T-helper 17 cell (primary cell): ENCODE measurements at places on chromosomes 7 and 10. TPM values are rescaled to one million over a fixed set of nuclear protein-coding genes. Genes with fewer than 3 reads are reported as not detected.

- no peak overlapping the region for H3K27ac ChIP-seq
- H3K4me3 ChIP-seq: no peak overlapping the region
- DNase-seq: no peak
- peaks cover 10% of the 10 kb centered on the region for H3K27me3 ChIP-seq
- no peaks in the 10 kb centered on the region for H3K4me1 ChIP-seq
- H3K36me3 ChIP-seq: no peaks in the 10 kb centered on the region
Measured at GRCh38 chr7:134197345-134197744, 70.2 kb downstream of the LRGUK start.

DNA sequence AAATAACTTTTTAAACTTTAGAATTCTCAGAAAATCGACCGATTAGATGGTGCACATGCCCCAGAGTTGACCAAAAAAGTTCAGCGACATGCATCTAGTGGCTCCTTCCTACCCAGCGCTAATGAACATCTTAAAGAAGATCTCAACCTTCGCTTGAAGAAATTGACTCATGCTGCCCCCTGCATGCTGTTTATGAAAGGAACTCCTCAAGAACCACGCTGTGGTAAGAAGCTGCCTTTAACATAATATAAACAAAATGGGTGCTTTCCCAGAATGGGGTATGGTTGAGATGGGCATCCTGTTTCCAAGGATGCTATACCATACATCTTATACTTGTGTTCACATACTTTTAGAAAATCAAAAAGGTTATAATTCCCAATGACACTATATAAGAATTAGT, 24.6 kb downstream of the GLRX3 start:
- H3K4me3 ChIP-seq: no peak overlapping the region
- peaks cover 3% of the 10 kb centered on the region for H3K36me3 ChIP-seq
- H3K27ac ChIP-seq: peak overlapping the region; percentile 4
- H3K27me3 ChIP-seq: no peaks in the 10 kb centered on the region
- no peak for DNase-seq

GRCh38 chr7:84682543-84682942, 488.0 kb upstream of the SEMA3A start:
- no peak overlapping the region for H3K4me3 ChIP-seq
- H3K27ac ChIP-seq: no peak overlapping the region
- H3K4me1 ChIP-seq: no peaks in the 10 kb centered on the region
- H3K27me3 ChIP-seq: no peaks in the 10 kb centered on the region
- no peaks in the 10 kb centered on the region for H3K36me3 ChIP-seq

DNA sequence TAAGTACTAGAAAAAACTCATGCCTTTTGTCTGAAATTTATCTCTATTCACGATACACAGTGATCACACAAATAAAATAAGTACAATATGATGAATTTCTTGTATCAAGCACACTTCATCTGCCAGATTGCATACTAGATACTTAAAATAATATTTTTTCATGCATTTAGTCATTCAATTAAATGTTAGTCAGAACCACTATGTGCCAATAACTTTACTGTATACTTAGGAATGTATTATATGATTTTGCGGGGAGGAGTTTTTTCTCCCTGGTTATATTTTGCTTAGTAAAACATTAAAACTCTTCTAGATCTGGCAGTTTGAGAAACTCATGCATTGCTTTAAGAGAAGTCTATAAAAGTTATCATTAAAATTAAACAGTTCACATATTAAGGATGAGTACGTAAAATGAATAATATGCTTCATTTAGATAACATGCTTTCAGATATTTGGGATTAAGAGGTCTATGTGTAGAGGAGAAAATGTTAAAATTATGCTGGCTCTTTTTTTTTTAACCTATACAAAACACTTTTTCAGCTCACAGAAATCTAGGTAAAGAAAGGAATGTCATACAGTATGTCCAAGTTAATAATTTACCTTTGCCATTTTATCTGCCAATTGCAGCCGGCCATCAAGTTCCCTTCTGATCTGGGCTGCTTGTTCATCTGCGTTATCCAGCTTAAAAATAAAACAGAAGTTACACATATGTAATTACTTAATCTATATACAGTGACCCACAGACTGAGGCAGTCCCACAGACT, 70.1 kb downstream of the RNF133 start:
- H3K27ac ChIP-seq: no peak overlapping the region
- no peaks in the 10 kb centered on the region for H3K36me3 ChIP-seq

- no peak overlapping the region for H3K4me3 ChIP-seq
- H3K36me3 ChIP-seq: no peaks in the 10 kb centered on the region
- DNase-seq: no peak
Measured at GRCh38 chr7:85719981-85720953, 533.4 kb upstream of the SEMA3D start.

- peak; percentile 49 for DNase-seq
- H3K36me3 ChIP-seq: no peaks in the 10 kb centered on the region
- no peaks in the 10 kb centered on the region for H3K4me1 ChIP-seq
- H3K27ac ChIP-seq: no peak overlapping the region
- H3K4me3 ChIP-seq: no peak overlapping the region
Measured at GRCh38 chr7:149662591-149663095, 110.7 kb downstream of the ZNF467 start.

DNA sequence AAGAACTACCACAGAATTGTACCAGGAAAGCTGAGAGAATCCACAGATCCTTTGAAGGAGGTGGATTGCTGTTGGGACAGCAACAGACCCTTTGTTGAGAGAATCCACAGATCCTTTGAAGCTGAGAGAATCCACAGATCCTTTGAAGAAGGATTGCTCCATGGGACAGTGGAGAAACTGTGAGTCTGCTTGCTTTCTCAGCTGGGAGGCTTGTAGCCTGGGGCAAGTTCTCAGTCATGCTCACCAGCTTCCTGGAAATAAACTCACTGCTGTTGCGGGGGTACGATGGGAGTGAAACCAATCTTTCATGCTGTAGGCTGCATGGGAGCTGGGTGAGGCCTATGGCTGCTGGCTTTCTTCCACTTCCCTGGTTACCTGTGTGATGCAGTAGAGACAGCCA, 106.3 kb downstream of the C7orf25 start:
- H3K36me3 ChIP-seq: peaks cover 2% of the 10 kb centered on the region
- no peaks in the 10 kb centered on the region for H3K4me1 ChIP-seq
- DNase-seq: no peak
- H3K4me3 ChIP-seq: no peak overlapping the region
- H3K27ac ChIP-seq: no peak overlapping the region

GRCh38 chr10:22597138-22597537, 117.2 kb downstream of the PIP4K2A start:
- H3K27me3 ChIP-seq: no peaks in the 10 kb centered on the region
- peaks cover 6% of the 10 kb centered on the region for H3K36me3 ChIP-seq
- H3K27ac ChIP-seq: peak overlapping the region; percentile 94
- no peak for DNase-seq
- H3K4me1 ChIP-seq: peaks cover 64% of the 10 kb centered on the region

KIF11 gene
- 1.0 TPM for total RNA-seq

GRCh38 chr7:28725045-28725642, 233.0 kb downstream of the TRIL start:
- H3K4me3 ChIP-seq: no peak overlapping the region
- no peak for DNase-seq
- no peak overlapping the region for H3K27ac ChIP-seq
- H3K27me3 ChIP-seq: peaks cover 8% of the 10 kb centered on the region
- H3K36me3 ChIP-seq: no peaks in the 10 kb centered on the region

DNA sequence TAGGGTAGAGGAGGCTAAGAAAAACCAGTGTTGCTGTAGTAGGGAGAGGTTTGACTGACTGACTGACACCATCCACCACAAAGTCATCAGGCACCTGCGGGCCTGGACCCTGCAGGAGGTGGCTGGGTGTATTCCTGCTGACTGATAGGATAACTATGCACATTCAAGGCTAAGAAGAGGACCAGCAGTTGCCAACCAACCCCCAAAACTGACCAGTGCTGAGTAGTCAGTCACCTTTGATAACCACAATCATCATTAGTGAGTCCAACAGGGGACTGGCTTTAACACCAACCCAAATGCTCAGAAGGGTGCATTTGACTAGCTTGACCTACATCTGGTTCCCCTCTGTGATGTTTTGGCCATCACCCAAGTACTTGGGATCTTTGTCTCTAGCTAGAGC, 30.5 kb downstream of the PLXNA4 start:
- H3K27me3 ChIP-seq: no peaks in the 10 kb centered on the region
- no peak overlapping the region for H3K4me3 ChIP-seq
- no peak for DNase-seq

COX19 gene
- 40.1 TPM for total RNA-seq

- H3K4me3 ChIP-seq: no peak overlapping the region
- H3K27ac ChIP-seq: no peak overlapping the region
- H3K27me3 ChIP-seq: peaks cover 5% of the 10 kb centered on the region
- H3K4me1 ChIP-seq: no peaks in the 10 kb centered on the region
- DNase-seq: no peak
- peaks cover 2% of the 10 kb centered on the region for H3K36me3 ChIP-seq
Measured at GRCh38 chr7:45610019-45610418, 35.9 kb downstream of the ADCY1 start.

AKR1C3 gene
- total RNA-seq: 0.60 TPM

GRCh38 chr7:18287482-18287881, 208.1 kb upstream of the HDAC9 start:
- H3K27me3 ChIP-seq: peaks cover 15% of the 10 kb centered on the region
- H3K27ac ChIP-seq: no peak overlapping the region
- no peak for DNase-seq
- peaks cover 5% of the 10 kb centered on the region for H3K4me1 ChIP-seq

DNA sequence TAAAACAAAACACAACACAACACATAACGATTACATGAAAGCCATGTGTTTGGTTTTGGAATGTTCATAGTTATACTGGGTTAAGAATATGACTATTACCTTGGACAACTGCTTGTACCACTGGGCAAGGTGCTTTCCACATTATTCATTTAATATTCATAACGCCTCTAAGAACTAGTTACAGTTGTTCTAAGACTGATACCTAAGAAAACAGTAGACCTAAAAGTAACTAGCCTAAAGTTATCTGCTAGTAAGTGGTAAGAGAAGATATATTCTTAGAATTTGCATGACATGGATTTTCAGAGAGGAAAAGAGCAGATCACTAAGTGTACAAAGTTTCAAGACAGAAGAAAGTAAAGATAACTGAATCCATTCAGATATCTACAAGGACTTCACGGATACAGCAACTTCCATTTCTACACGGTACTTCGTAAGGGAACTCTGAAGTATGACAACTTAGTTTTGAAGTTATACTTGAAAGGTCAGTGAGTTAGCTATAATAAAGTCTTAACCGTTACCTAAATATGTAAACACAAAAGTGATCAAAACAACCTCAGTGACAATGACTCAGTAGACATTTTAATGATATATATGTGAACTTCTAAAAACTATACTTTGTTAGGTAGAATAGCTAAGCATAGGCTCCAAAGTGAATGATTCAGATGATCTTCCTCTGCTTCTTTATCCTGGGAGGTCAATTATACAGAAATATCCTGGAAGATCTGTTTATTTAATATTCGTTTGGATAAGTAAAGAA, 65.1 kb downstream of the MINDY3 start:
- H3K27me3 ChIP-seq: no peaks in the 10 kb centered on the region

GRCh38 chr7:70477036-70478010, 654.6 kb upstream of the GALNT17 start:
- H3K4me3 ChIP-seq: no peak overlapping the region
- no peaks in the 10 kb centered on the region for H3K27me3 ChIP-seq
- no peak for DNase-seq
- no peaks in the 10 kb centered on the region for H3K4me1 ChIP-seq

DNA sequence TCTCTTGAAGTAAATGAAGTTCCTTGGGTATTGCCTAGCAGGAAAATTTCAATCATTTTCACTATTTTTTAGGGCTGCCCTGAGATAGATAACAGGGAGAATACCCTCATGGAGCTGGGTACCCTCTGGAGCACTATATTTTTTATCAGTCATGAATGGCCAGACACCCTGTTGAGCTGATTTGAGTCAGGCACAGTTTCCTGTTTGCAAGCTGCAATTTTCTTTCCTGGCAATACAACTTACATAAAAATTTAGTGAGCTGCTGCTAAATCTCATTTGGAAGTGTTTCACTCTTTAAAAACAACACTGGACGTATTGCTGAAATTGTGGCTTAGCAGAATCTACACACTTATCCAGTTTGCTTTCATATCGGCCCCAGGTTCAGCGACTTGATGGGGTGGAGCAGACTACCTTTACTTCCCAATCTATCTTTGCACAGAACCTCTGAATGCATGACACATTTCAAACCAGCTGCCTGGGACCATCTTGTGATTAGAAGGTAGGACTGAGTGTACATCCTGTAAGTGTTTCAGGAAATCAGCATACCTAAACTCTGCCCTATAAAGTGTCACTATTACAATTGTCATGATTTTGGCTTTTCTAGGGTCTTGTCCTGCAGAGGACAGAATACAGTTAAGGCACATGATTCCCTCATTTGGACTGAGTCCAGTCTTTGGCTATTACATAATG, 125.7 kb upstream of the FAM3C start:
- DNase-seq: no peak
- H3K36me3 ChIP-seq: no peaks in the 10 kb centered on the region
- no peak overlapping the region for H3K27ac ChIP-seq
- no peak overlapping the region for H3K4me3 ChIP-seq
- peaks cover 5% of the 10 kb centered on the region for H3K27me3 ChIP-seq

DNA sequence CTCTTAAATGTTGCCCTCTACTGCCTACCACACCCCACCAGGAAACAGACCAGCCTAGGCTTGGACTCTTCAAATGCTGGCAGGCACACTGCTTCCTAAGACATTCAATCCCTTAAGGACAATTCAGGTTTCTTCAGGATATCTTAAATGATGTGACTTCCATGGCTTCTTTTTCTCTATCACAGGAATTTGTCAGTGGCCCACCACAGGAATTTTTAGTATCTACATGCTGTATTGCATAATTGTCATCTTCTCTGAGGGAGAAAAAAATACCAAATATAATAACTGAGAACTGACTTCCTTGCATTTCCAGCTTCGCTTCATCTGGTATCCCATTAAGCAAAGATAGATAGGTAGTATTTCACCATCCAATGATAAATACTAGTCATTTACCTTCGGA, 129.3 kb downstream of the WNT2 start:
- DNase-seq: no peak
- no peaks in the 10 kb centered on the region for H3K27me3 ChIP-seq
- H3K36me3 ChIP-seq: peaks cover 2% of the 10 kb centered on the region
- H3K4me3 ChIP-seq: no peak overlapping the region
- H3K4me1 ChIP-seq: no peaks in the 10 kb centered on the region
- H3K27ac ChIP-seq: no peak overlapping the region

DNA sequence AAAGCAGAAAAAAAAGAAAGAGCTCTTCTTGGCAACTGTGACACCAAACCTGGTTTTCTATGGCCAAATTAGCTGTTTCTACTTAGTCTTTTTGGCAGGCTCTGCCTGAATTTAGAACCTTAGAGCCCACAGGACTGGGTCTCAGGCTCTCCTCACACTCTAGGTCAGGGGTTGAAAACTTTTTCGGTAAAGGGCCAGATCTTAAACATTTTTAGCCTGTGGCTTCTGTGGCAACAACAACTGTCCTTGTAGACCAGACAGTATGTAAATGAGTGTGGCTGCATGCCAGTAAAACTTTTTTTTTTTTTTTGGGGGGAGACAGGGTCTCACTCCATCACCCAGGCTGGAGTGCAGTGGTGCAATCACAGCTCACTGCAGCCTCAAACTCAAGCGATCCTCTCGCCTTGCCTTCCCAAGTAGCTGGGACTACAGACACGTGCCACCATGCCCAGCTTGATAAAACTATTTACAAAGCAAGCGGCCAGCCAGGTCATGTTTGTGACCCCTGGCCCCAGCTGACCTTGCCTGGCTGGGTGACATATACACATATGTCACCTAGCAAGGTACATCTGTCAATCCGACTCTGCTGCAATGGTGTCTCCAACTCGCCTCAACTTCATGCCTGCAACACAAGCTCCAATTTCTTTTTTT, 17.4 kb downstream of the KPNA7 start:
- H3K27ac ChIP-seq: no peak overlapping the region
- H3K4me3 ChIP-seq: no peak overlapping the region
- peaks cover 5% of the 10 kb centered on the region for H3K36me3 ChIP-seq
- no peak for DNase-seq
- no peaks in the 10 kb centered on the region for H3K4me1 ChIP-seq
- H3K27me3 ChIP-seq: peaks cover 27% of the 10 kb centered on the region

ARHGAP21 gene
- 71.2 TPM for total RNA-seq

XRCC2 gene
- 0.50 TPM for total RNA-seq
